ENCODE measurements at places on chromosomes 11 and 22. TPM values are rescaled to one million over a fixed set of nuclear protein-coding genes. Genes with fewer than 3 reads are reported as not detected.

DNA sequence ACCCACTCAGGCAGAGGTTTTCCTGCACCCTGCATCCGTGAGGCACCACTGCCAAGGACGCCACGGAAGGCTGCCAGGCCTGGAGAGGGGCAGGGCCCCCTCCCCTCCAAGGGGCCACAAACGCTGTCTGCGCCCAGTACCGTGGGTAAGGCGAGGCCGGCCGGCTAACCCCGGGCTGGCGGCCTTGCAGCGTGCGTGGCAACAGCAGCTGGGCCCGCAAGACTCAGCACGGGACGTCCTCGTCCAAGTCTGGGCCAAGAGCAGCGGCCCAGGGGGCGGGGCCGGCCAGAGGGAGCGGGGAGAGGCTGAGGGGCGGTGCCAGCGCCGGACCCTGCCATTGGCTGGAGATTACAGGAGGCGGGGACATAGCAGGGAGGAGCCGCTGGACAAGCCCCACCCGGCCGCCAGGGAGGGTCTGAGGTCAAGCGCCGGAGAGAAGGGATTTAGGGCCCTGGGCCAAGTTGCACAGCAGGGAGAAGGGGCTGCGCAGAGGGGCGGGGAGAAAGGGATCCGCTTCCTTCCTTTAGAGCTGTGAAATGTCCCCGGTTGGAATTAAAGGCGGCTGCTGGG, 16.0 kb downstream of the SLC43A1 start:
- H3K36me3 ChIP-seq: peaks cover 21% of the 10 kb centered on the region
- H3K4me1 ChIP-seq: peaks cover 6% of the 10 kb centered on the region
- H3K4me3 ChIP-seq: peak overlapping the region; percentile 6

GRCh38 chr22:47394504-47395440, 632.3 kb downstream of the TBC1D22A start:
- H3K36me3 ChIP-seq: peaks cover 12% of the 10 kb centered on the region
- no peaks in the 10 kb centered on the region for H3K4me1 ChIP-seq
- no peak for DNase-seq

GRCh38 chr11:128720522-128720985, 26.7 kb downstream of the FLI1 start:
- no peak overlapping the region for H3K4me3 ChIP-seq
- DNase-seq: peak; percentile 46
- H3K27me3 ChIP-seq: no peaks in the 10 kb centered on the region
- no peak overlapping the region for H3K27ac ChIP-seq
- H3K4me1 ChIP-seq: peaks cover 23% of the 10 kb centered on the region

The TBX10 gene
- not detected for total RNA-seq

The NLRP14 gene
- not detected for total RNA-seq

- no peaks in the 10 kb centered on the region for H3K36me3 ChIP-seq
- peaks cover 5% of the 10 kb centered on the region for H3K4me1 ChIP-seq
- peak overlapping the region; percentile 21 for H3K4me3 ChIP-seq
- no peak overlapping the region for H3K27ac ChIP-seq
- DNase-seq: no peak
These were observed 35.8 kb upstream of the MYRF start for GRCh38 chr11:61716478-61717285.

GRCh38 chr11:117492578-117493251, 165.1 kb downstream of the CEP164 start:
- no peaks in the 10 kb centered on the region for H3K27me3 ChIP-seq
- H3K4me3 ChIP-seq: no peak overlapping the region
- H3K27ac ChIP-seq: no peak overlapping the region

DNA sequence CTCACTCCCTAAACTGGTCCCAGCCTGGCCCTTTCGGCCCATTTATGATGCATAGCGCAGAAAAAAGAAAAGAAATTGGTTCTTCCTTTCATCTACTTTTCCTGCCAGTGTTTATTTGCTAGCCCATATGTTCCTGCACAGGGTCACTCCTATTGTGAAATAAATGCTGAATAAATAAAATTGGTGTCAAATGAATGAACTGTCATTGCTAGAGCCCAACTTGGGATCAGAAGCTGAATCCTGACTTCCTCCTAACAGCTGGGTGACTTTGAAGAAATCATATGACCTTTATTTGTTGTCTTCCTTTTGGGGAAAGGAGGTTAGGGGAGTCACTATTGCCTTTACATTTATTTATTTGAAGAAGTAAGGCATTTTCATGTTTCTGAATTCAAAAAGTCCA, 92.0 kb downstream of the PRR5L start:
- H3K36me3 ChIP-seq: no peaks in the 10 kb centered on the region
- DNase-seq: no peak
- H3K27ac ChIP-seq: no peak overlapping the region
- no peaks in the 10 kb centered on the region for H3K27me3 ChIP-seq
- H3K4me1 ChIP-seq: no peaks in the 10 kb centered on the region
- H3K4me3 ChIP-seq: no peak overlapping the region

The NAV2 gene
- total RNA-seq: 46.3 TPM

GRCh38 chr11:117519590-117519989, 191.9 kb downstream of the CEP164 start:
- no peak for DNase-seq
- no peak overlapping the region for H3K27ac ChIP-seq
- H3K4me1 ChIP-seq: no peaks in the 10 kb centered on the region
- H3K36me3 ChIP-seq: no peaks in the 10 kb centered on the region
- H3K27me3 ChIP-seq: no peaks in the 10 kb centered on the region
- H3K4me3 ChIP-seq: no peak overlapping the region

The TRPC6 gene
- 12.5 TPM for total RNA-seq

GRCh38 chr22:49215840-49216239, 611.8 kb downstream of the BRD1 start:
- H3K4me1 ChIP-seq: no peaks in the 10 kb centered on the region
- peak; percentile 2 for DNase-seq
- no peak overlapping the region for H3K4me3 ChIP-seq
- no peak overlapping the region for H3K27ac ChIP-seq
- H3K27me3 ChIP-seq: no peaks in the 10 kb centered on the region

DNA sequence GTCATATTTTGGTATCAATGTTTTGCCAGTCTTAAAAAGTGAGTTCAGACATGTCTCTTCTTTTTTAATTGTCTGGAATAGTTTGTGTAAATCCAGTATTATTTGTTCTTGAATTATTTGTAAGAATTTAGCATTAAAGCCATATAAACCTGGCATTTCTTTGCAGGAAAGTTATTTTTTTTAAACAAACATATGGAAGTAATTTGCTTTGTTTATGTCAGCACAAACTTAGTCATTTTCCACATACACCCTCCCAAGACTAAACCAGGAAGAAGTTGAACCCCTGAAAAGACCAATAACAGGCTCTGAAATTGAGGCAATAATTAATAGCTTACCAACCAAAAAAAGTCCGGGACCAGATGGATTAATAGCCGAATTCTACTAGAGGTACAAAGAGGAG, 9.1 kb upstream of the CCDC81 start:
- H3K4me3 ChIP-seq: no peak overlapping the region
- peaks cover 4% of the 10 kb centered on the region for H3K36me3 ChIP-seq
- H3K4me1 ChIP-seq: no peaks in the 10 kb centered on the region
- DNase-seq: no peak

GRCh38 chr11:112902361-112903011, 58.7 kb upstream of the NCAM1 start:
- H3K27ac ChIP-seq: no peak overlapping the region
- no peak for DNase-seq
- no peaks in the 10 kb centered on the region for H3K4me1 ChIP-seq
- H3K36me3 ChIP-seq: no peaks in the 10 kb centered on the region
- no peaks in the 10 kb centered on the region for H3K27me3 ChIP-seq

The OR5P2 gene
- total RNA-seq: not detected

GRCh38 chr22:49530671-49531367, 296.9 kb downstream of the BRD1 start:
- DNase-seq: no peak
- H3K27ac ChIP-seq: no peak overlapping the region
- H3K27me3 ChIP-seq: no peaks in the 10 kb centered on the region
- H3K36me3 ChIP-seq: no peaks in the 10 kb centered on the region
- H3K4me1 ChIP-seq: peaks cover 8% of the 10 kb centered on the region

The SLC22A12 gene
- total RNA-seq: not detected

DNA sequence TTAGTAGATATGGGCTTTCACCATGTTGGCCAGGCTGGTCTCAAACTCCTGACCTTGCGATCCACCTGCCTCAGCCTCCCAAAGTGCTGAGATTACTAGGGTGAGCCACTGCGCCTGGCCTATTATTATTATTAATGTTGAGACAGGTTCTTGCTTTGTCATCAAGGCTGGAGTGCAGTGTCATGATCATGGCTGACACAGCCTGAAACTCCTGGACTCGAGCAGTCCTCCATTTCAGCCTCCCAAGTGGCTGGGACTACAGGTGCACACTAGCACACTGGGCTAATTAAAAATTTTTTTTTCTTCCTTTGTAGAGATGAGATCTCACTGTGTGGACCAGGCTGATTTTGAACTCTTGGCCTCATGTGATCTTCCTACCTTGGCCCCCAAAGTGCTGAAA, 102.0 kb downstream of the STIM1 start:
- no peaks in the 10 kb centered on the region for H3K36me3 ChIP-seq
- no peak overlapping the region for H3K4me3 ChIP-seq
- DNase-seq: no peak
- H3K27me3 ChIP-seq: no peaks in the 10 kb centered on the region
- H3K27ac ChIP-seq: no peak overlapping the region
- no peaks in the 10 kb centered on the region for H3K4me1 ChIP-seq

The GAL gene
- total RNA-seq: 65.2 TPM

GRCh38 chr11:82969811-82970210, 68.3 kb downstream of the DDIAS start:
- no peaks in the 10 kb centered on the region for H3K36me3 ChIP-seq
- H3K27me3 ChIP-seq: no peaks in the 10 kb centered on the region
- no peak overlapping the region for H3K4me3 ChIP-seq
- no peaks in the 10 kb centered on the region for H3K4me1 ChIP-seq
- DNase-seq: no peak

- H3K4me3 ChIP-seq: no peak overlapping the region
- DNase-seq: no peak
- H3K36me3 ChIP-seq: no peaks in the 10 kb centered on the region
- no peaks in the 10 kb centered on the region for H3K27me3 ChIP-seq
These were observed 23.4 kb upstream of the ADA2 start for GRCh38 chr22:17242641-17243040.

GRCh38 chr11:121309688-121310087, 17.1 kb downstream of the SC5D start:
- H3K27ac ChIP-seq: no peak overlapping the region
- no peak for DNase-seq
- H3K4me1 ChIP-seq: no peaks in the 10 kb centered on the region
- H3K4me3 ChIP-seq: no peak overlapping the region

GRCh38 chr11:128476729-128477128, 110.6 kb downstream of the ETS1 start:
- H3K27ac ChIP-seq: no peak overlapping the region
- DNase-seq: no peak
- no peak overlapping the region for H3K4me3 ChIP-seq
- no peaks in the 10 kb centered on the region for H3K27me3 ChIP-seq
- H3K4me1 ChIP-seq: no peaks in the 10 kb centered on the region

The PAMR1 gene
- total RNA-seq: 2.4 TPM

The LRRC55 gene
- 0.90 TPM for total RNA-seq

The YAP1 gene
- 124 TPM for total RNA-seq

- H3K36me3 ChIP-seq: peaks cover 20% of the 10 kb centered on the region
- no peak overlapping the region for H3K27ac ChIP-seq
- no peak for DNase-seq
- peaks cover 5% of the 10 kb centered on the region for H3K4me1 ChIP-seq
- H3K4me3 ChIP-seq: no peak overlapping the region
These were observed 58.5 kb upstream of the PARVA start for GRCh38 chr11:12318791-12319438.

The CNTN5 gene
- not detected for total RNA-seq

DNA sequence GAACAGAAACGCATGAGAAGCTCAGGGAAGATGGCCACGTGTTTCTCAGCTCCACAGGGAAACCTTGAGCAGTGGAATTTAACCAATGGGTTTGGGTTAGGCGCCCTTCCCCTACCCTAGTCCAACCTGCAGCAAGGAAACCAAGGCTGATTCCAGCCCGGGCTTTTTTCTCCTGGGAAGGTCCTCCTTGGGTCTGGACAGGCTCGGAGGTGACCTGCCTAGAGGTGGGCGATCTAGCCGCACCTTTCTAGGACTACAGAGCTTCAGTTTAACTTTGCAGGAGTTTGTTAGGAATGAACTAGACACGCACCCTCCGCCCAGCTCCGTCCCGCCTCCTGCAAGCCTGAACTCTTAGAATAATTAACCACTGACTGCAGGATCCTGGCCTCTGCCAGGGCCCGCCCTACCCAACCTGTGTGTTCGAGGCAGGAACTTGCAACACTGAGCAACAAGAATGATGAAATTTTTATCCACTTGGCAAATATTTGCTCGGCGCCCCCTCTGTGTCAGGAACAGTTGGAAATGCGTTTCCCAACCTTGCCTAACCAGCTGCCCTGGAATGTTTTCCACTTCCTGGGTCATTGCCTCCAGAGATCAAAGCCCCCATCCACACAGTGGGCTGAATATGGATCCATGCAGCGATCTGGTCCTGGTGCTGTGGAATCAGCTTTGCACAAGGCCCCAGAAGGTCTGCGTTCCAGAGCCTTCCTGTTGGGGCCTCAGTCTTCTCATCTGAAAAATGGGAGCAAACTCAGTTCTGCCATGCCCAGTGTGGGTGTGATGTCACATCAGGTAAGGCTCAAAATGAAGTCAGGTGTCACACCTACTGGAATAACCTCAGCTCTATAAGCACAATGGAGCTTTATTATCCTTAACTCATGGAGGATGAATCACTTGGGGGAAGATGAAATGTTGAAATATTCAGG, 13.3 kb downstream of the MPST start:
- no peak overlapping the region for H3K4me3 ChIP-seq
- no peak for DNase-seq
- no peak overlapping the region for H3K27ac ChIP-seq
- peaks cover 4% of the 10 kb centered on the region for H3K36me3 ChIP-seq

- DNase-seq: no peak
- no peak overlapping the region for H3K27ac ChIP-seq
- peaks cover 8% of the 10 kb centered on the region for H3K4me1 ChIP-seq
- no peaks in the 10 kb centered on the region for H3K36me3 ChIP-seq
These were observed 11.1 kb downstream of the C11orf91 start for GRCh38 chr11:33689501-33689900.

- H3K4me1 ChIP-seq: peaks cover 11% of the 10 kb centered on the region
- no peaks in the 10 kb centered on the region for H3K27me3 ChIP-seq
- no peak for DNase-seq
- no peak overlapping the region for H3K4me3 ChIP-seq
These were observed 103.1 kb downstream of the MPPED2 start for GRCh38 chr11:30483056-30483455.

- no peaks in the 10 kb centered on the region for H3K36me3 ChIP-seq
- no peak overlapping the region for H3K27ac ChIP-seq
- peaks cover 4% of the 10 kb centered on the region for H3K4me1 ChIP-seq
These were observed 97.4 kb downstream of the CHST1 start for GRCh38 chr11:45568049-45568448.

The GVQW3 gene
- total RNA-seq: 4.5 TPM

Measured in H9 (cell line).